ENCODE measurements at places on chromosomes 2 and 18.

DNA sequence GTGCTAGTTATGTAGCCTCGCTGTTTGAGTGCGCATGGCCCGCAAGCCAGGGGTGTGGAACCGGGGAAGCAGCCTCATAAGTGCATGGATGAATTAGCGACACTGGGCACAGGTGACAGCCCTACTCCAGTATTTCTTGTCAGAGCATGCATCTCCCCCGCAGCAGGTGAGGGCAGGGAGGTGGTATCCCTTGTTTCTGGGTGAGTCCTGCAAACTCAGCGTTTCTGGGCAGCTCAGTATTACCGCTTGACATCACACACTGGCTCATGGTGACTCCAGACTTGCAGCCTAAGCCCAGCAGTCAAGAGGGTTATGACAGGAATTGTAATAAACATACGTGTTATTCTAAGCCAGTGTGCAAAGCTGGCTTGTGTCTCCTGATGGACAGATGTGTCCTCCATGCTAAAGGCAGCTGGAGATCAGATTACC, 2.5 kb downstream of the CABLES1 start:
- no peak for DNase-seq

DNA sequence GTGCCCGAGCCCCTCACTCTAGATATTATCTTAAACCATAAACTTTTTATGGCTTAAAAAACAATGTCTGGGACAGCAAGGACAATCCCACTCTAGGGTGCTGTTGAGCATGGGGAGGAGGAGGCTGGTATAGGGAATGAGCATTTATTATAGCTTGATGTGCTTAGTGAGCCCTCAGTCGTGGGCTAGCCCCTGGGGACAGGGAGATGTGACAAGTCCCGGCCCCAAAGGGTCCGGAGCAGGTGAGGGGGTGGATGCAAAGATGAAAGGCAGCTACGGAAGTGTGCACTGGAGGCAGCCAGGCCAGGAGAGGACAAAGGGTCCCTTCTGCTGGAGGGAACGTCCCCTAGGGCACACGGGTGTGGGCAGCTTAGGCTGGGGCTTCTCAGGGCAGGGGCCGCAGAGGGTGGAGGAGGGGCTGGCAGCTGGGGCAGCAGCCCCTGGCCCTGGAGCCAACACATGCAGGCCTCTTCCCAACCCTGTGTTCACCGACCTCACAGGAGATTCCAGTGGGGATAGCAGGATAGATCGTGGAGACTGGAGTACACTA, 106.3 kb upstream of the GPC1 start:
- DNase-seq: no peak

GRCh38 chr2:73998933-73999332, 14.2 kb downstream of the TET3 start:
- DNase-seq: no peak

DNA sequence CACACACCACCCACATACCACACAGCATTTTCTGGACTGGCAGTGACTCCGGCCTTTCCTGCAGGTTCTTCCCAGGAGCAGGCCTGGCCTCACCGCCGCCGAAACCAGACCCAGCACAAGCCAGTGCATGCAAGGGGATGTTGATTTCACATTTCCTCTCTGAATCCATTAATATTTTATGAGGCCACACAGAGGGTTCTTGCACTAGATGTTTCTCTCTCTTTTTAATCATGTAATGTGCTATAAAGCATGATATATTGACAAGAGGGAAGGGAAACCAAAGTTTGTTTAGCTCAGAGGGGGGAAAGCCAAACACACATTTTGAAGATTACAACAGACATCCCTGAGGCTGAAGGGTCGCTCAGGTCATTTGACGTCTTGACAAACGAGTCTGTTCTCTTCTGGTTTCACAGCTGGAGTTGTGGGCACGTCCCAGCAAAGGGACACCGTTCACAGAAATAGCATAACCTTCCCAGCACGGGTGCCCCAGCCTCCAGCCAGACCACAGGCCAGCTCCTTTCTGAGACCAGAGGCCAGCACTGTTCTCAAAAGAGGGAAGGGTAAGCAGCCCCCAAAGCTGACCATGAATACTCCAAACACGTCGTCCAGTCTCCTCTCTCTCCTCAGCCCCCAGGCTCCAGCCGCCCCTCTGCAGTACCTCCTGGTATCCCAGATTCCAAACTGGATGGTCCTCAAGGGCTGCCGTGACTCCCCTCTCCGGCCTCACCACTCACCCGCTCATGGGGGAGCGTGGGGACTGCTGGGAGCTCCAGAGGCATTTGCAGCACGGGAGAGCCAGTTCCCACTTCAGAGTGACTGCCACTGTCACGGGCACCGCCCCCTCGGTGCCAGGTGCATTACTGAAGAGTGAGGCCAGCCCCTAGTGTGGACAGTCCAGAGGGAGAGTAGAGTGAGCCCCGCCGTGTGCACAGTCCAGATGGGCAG, 340.3 kb upstream of the SALL3 start:
- DNase-seq: no peak

- DNase-seq: peak; percentile 64
Observed at GRCh38 chr18:11937874-11938478, 29.9 kb upstream of the MPPE1 start.

GRCh38 chr18:3581890-3582289, 131.9 kb downstream of the TGIF1 start:
- DNase-seq: no peak
